ENCODE measurements at places on chromosomes 7 and 10.
A peak's percentile ranks its signal among the peaks of the same experiment; 100 is the strongest.

GRCh38 chr7:106110885-106111654 is 1.0 kb downstream of the SYPL1 start:
- DNase-seq, result no peak

DNA sequence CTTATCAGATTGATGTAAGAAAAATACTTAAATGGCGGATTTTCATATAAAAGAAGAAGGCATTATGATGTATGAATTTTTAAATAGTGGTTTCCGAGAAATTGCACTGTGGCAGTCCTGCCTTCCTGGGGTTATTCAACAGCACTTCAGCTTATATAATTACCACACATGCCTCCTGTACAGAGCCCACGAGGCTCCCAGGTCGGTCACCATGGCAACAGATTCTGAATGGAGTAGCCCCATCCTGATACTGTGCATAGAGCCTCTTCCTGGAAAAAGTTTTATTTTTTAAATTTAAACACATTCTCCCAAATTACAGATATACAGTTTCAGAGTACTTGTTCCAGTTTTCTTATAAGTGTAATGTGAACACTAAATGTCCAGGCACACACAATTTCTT is 15.9 kb upstream of the ASB4 start:
- DNase-seq, result peak; percentile 93

GRCh38 chr7:106865130-106866041 is at the start of gene PIK3CG:
PIK3CG (plus strand) TSS chr7:106865282; CDS start chr7:106867562, 2,280 bp downstream.
- DNase-seq, result no peak

DNA sequence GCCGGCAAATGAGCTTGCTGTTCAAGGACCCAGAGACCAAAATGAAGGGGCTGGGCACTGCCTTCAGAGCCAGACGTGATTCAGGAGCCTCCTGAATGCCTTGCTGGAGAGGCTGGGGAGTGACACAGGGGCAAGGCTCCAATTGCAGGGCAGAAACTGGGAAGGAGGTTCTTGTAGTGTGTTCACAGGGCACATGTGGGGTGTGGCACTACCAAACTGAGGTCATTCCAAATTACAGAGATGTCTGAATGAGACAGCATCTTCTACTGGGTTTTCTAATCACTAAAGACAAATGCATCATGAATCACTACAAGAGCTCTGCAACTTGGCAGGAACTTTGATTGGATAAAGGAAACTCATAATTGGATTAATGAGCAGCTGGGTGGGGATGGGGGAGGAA is 17.8 kb downstream of the CRTAC1 start:
- DNase-seq, result no peak

DNA sequence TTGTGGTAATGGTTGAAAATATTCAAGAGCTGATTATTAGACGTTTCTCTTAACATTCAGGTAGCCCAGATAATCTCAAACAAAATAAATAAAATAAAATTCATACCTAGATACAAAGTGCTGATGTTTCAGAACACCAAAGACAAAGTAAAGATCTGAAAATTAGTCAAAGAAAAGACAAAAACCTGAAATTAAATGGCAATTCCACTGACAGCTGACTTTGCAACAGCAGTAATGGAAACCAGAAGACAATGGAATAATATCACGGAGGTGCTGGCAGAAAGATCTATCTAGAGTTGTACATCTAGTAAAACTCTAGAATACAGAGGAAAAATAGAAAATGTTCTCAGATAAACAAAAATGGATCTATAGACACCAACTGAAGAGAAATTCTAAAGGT is 58.0 kb upstream of the IKZF1 start:
- DNase-seq, result no peak

GRCh38 chr10:120253131-120253530 is 203.9 kb upstream of the PLPP4 start:
- no peak for DNase-seq

DNA sequence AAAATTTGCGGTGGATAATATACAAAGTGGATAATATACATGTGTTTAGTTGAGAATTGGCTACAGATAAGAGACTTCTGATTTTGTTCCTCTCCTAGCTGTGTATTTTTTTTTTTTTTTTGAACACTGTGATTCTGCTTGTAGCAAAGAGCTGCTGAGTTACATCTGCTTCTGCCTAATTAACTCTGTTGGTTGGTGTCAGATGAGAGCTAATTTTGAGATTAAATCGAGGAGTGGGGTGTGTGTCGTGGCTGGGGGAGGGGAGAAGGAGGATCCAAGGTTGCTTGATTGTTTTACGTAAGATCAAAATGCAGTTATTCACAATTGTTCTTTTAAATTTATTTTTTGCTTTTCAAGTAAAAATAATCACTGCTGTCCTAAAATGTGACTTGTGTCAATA is 11.3 kb downstream of the KAT6B start:
- no peak for DNase-seq

DNA sequence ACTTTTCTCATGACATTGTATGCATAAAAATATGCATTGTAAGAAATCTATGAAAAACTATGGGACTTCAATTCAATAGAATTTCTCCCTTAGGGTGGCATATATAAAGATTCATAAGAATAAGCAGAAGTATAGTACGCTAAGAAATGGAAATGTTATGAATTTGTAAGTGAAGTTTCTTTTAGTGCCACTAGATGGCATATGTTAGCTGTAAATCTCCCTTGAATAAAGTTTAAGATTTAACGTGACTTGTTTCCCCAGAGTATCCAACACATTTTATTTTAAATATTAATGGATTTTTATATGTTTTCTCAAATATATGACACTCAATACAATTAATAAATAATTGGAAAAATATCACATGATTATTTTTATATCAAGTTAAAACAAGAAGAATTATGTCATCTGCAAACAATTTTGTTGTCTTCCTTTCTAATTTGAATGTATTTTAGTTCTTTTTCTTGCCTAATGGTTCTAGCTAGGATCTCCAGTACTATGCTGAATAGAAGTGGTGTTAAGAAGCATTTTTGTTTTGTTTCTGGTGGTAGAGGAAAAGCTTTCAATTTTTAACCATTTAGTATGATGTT is 287.2 kb downstream of the HGF start:
- no peak for DNase-seq

- DNase-seq, result no peak
Observed at GRCh38 chr10:21797984-21798765, 205.4 kb downstream of the DNAJC1 start.
